ENCODE measurements at places on chromosomes 13 and 19.

DNA sequence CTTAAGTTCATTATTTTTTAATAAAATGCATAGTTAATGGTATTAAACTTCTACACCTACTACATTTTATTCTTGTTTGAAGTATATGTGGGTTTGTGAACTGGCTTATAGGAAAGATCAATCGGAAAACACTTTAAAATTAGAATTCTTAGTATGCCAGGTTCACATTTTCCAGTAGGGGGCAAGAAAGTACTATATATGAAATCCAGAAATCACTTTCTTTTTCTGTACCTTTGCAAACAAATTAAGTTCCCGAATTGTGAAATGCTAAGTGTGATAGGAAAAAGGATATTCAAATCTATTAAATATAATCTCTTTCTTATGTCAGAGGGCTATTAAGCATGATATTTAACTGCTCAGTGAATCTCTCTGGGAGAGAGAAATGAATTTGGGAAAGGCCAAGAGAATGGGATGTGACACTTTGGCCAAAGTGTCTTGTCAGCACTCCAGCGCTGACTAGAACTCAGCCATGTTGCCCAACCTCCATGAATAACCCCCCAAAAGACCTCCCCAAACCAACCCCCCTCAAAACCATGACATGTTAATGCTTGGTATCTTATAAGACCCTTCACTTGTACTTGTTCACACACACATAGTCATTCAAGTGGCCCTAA, 122.6 kb upstream of the SLC10A2 start:
- no peak for DNase-seq

GRCh38 chr19:35112995-35113688, 2.5 kb upstream of the FXYD3 start:
- DNase-seq: no peak

GRCh38 chr13:29877456-29878078, 27.1 kb upstream of the UBL3 start:
- no peak for DNase-seq

GRCh38 chr19:49497047-49497788, 984 bp downstream of the RPS11 start:
- no peak for DNase-seq

- DNase-seq: no peak
Measured at GRCh38 chr19:15412832-15413231, 6.0 kb downstream of the AKAP8L start.

DNA sequence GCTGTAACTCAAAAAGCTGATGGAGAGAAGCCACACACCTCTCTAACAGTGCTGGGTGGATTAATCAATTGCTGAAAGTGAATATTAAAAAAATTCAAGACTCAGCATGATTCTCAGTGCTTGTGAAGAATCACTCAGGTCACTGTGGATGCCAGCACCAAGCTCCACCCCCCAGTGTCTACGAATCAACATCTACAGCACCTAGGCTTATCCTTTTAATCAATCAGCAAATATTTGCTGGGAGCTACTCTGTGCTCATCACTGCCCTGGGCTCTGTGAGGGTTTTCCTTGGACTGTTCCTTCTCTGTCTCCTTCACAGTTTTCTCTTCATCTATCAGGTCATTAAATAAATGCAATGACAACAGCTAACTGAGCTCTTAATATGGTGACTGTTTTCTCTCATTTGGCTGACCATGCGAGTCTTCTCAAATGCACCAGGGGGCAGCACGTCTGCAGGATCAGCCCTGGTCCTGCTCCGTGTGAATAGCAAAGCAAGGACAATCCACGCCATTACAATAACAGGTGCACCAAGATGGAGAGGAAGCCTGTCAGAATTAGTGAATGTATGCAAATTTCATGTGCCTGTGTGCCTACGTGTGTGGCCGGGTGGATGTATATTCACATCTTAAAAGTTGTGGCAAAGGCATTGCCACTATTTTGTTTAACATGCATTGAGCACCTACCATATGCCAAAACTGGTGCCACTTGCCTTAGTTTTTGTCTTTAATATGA, 14.6 kb upstream of the C13orf42 start:
- no peak for DNase-seq

- DNase-seq: no peak
Measured at GRCh38 chr13:52744842-52745375, 5.3 kb upstream of the CNMD start.

DNA sequence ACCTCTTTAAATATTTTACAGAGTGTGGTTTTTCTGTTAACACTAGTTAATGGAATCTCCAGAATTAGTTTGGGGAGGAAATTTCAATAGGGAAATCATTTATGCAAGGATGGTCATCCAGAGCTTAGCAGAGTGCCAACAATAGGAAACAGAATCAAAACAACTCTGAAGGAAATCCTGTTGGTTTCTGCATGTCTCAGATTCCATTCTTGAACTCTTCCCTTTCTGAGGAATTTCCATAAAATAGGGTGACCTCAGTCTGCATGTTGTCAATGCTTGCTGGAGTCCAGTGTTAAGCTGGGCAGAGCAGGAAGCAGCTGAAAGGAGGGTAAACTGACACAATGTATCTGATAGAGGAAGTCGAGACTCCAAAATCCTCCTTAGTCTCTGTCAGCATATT, 16.9 kb downstream of the CBY2 start:
- no peak for DNase-seq

GRCh38 chr13:28658539-28658795, 463 bp upstream of the POMP start:
- DNase-seq: no peak

- no peak for DNase-seq
Measured at GRCh38 chr19:49827034-49827433, 8.9 kb downstream of the MED25 start.

- DNase-seq: no peak
Measured at GRCh38 chr19:34255546-34255945, 1.2 kb downstream of the GARRE1 start.

DNA sequence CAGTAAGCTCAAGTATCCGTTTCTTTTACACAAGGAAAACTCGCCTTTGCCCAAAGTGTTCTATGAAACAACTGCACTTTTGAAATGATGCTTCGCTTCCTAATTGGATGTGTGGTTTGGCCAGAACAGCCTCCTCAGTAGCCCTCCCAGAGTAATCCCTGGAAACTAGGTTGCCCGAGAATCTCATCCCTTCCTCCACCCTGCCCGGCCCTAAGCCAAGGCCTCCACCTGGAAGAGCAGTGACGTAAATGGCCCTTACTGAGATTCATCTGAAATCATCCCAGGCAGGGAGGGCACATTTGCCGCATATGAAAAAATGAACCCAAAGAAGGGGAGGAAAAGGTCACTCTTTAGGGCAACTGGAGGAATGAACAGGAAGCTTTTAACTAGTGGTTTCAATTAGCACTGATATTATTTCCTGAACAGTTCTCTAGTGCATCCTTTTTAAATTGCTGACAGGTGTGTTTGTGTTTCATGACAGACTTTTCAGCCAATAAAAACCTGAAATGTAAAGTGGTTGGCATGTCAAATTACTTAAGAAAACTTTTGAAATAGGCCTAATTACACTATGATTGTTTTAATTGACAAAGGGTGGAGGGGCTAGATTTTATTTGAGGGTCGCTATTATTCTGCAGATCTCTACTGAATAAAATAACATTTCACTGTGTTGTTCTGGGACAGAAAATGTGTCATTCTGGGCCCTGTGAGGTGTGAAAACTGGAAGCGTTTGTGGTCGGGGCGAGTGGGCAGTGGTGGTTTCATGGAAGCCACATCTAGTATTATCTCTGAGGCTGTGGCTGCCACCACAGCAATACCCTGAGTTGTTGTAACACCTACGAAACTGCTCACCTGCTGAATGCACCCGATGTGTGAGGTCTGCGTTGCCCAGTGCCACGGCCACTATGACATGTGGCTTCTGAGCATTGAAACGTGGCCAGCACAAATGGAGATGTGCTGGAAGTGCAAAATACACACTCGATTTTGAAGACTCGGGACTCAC, 112.1 kb downstream of the ZIC5 start:
- no peak for DNase-seq

GRCh38 chr13:30045916-30046704, 195.7 kb upstream of the UBL3 start:
- no peak for DNase-seq

GRCh38 chr19:45701676-45702075, 9.2 kb downstream of the QPCTL start:
- DNase-seq: no peak

- no peak for DNase-seq
Measured at GRCh38 chr13:111561091-111561781, 240.8 kb downstream of the TEX29 start.

DNA sequence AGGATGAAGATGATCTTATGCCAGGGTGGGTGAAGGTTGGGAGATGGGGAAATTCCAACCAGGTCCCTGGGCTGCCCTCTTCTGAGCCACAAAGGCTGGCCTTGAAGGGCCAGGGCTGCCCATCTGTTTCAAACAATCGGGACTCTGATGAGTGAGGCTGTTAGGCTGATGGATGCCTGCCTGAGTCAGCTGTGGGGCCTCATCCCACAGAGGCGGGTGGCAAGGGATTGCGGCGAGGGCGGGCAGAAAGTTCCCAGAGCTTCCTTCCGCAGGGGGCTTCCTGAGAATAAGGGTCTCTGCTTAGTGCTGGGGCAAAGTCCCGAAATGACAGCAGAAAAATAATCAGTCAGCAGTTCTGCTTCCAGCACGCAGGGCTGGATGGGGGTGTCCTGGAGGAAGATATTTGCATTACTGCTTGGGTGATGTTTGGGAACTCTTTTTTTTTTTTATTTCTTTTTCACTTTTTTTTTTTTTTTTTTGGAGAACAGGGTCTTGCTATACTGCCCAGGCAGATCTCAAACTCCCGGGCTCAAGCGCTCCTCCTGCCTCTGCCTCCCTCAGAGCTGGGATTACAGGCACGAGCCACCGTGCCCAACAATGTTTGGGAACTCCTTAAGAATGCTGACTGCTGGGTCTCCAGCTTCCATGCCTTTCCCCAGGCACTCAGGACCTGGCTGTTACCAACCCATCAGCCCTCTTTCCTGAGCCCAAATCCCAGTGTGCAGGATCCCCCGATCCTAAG, 14.1 kb downstream of the SH3GL1 start:
- no peak for DNase-seq

DNA sequence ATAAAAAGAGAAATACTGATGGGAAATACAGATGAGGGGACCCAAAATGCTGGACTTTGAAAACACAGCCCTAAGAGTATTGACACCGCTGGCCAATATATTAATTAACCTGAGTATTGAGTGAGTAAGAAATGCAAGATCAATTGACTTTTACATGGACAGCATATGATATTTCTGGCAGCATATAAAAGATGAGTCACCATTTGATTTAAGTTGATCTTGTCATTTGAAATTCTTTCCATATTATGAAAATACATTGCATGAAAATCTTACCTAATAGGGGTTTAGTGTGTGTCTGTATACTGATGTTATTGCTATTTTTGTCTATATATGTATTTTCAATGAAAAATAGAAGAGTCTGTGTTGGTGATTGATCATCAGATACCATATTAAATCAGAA, 619.6 kb downstream of the KCTD12 start:
- DNase-seq: no peak

DNA sequence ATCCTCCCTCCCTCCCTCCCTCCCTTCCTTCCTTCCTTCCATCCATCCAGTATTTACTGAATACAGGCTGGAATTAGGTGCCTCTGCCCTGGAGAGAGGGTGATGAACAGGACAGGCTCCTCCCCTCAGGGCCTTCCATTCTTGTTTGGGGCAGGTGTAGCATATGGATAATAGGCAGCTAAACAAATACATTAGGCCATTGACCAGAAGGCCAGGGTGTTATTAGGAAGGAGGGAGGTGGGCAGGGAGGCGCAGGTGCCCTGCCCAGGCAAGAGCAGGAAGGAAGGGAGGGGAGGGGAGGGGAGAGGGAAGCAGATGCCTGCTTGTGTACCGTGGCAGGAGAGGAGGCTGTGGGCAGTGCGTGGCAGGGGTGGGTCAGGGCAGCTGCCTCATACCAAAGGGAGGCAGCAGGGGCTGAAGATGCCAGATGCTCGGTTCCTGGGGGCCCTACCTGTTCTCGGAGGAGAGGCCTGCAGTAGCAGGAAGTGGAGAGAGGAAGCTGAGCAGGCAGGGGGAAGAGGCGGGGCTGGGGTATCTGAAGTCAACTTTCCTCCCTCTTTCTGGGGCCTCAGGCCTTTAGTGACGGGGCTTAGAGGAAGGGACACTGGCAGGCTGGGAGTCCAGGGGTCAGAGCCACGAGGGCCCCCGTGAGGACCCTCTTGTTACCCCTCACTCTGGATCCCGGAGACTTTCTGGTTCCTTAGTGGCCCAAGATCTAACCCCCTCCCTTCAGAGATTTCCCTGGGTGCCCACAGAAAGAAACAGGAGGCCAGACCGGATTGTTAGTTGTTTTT, at the start of gene RINL:
Gene RINL, minus strand, starts transcription at position 495 of the 794 bp plus-strand sequence. CDS start 1,533 bp downstream, outside the sequence.
- DNase-seq: no peak

GRCh38 chr19:53594811-53595509, 36.8 kb upstream of the DPRX start:
- DNase-seq: no peak

- no peak for DNase-seq
Measured at GRCh38 chr19:11064831-11065303, 24.4 kb upstream of the LDLR start.

DNA sequence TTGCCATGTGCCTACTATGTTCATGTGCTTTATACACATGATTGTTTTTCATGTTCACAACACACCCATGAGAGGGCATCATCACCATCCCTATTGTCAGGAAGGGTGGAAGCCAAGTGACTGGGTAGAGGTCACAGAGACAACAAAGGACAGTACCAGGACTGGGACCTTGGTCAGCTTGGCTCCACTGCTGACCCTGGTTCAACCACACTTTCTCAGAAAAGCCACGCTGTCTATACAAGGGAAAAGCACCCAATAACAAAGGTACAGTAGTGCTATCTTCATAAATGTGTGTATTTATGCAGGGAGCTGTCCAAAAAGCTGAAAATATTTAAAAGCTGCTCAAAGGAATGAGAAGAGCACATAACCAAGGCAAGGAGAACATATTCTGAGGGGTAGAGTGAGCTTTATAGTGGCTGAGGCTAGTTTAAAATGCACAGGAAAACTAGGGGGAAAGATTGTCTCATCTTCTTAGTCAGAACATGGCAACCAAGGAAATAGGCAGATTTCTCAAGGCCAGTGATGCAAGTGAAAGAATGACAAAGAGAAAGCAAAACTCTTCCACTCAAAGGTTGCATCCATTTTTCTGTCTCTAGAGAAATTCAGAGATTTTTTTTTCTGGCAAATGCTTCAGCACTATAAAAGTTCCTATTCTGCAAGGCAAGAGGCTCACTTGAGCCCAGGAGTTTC, 415.0 kb downstream of the FOXO1 start:
- no peak for DNase-seq

GRCh38 chr19:50427997-50428425, 4.7 kb upstream of the MYBPC2 start:
- DNase-seq: peak; percentile 42

- DNase-seq: no peak
Measured at GRCh38 chr19:42092350-42092749, 16.4 kb downstream of the ZNF574 start.
